PC-3 (cell line): ENCODE measurements at places on chromosomes 12 and 14. TPM values are rescaled to one million over a fixed set of nuclear protein-coding genes. Genes with fewer than 3 reads are reported as not detected.
A peak's percentile ranks its signal among the peaks of the same experiment; 100 is the strongest.

- H3K4me3 ChIP-seq: no peak overlapping the region
- H3K27me3 ChIP-seq: no peaks in the 10 kb centered on the region
- DNase-seq: peak; percentile 91
- H3K4me1 ChIP-seq: no peaks in the 10 kb centered on the region
- no peak overlapping the region for H3K27ac ChIP-seq
These were observed 229.8 kb upstream of the LRIG3 start for GRCh38 chr12:59149995-59150642.

OVCH1 gene
- total RNA-seq: not detected in 2 replicates

SYNDIG1L gene
- total RNA-seq: not detected in 2 replicates

- H3K27me3 ChIP-seq: no peaks in the 10 kb centered on the region
- no peaks in the 10 kb centered on the region for H3K4me1 ChIP-seq
- no peak overlapping the region for H3K4me3 ChIP-seq
- no peak overlapping the region for H3K27ac ChIP-seq
These were observed 84.4 kb downstream of the C2CD5 start for GRCh38 chr12:22459838-22460490.

GRCh38 chr14:20730891-20731290 is 14.8 kb upstream of the EDDM3A start:
- H3K36me3 ChIP-seq: no peaks in the 10 kb centered on the region
- no peaks in the 10 kb centered on the region for H3K4me1 ChIP-seq
- H3K4me3 ChIP-seq: no peak overlapping the region
- no peak overlapping the region for H3K27ac ChIP-seq

LRRIQ1 gene
- total RNA-seq: 0.17 and 0.40 TPM in 2 replicates

- H3K4me3 ChIP-seq: no peak overlapping the region
- no peak overlapping the region for H3K27ac ChIP-seq
- no peaks in the 10 kb centered on the region for H3K27me3 ChIP-seq
- H3K36me3 ChIP-seq: no peaks in the 10 kb centered on the region
- no peak for DNase-seq
- H3K4me1 ChIP-seq: no peaks in the 10 kb centered on the region
These were observed 26.4 kb downstream of the GLIPR1L1 start for GRCh38 chr12:75360920-75361319.

- peaks cover 29% of the 10 kb centered on the region for H3K4me1 ChIP-seq
- no peaks in the 10 kb centered on the region for H3K27me3 ChIP-seq
- H3K4me3 ChIP-seq: no peak overlapping the region
- H3K36me3 ChIP-seq: peaks cover 7% of the 10 kb centered on the region; the same call in 1 of the 2 replicates
- DNase-seq: no peak
- H3K27ac ChIP-seq: no peak overlapping the region
These were observed 61.8 kb downstream of the PPFIBP1 start for GRCh38 chr12:27585739-27586265.

DNA sequence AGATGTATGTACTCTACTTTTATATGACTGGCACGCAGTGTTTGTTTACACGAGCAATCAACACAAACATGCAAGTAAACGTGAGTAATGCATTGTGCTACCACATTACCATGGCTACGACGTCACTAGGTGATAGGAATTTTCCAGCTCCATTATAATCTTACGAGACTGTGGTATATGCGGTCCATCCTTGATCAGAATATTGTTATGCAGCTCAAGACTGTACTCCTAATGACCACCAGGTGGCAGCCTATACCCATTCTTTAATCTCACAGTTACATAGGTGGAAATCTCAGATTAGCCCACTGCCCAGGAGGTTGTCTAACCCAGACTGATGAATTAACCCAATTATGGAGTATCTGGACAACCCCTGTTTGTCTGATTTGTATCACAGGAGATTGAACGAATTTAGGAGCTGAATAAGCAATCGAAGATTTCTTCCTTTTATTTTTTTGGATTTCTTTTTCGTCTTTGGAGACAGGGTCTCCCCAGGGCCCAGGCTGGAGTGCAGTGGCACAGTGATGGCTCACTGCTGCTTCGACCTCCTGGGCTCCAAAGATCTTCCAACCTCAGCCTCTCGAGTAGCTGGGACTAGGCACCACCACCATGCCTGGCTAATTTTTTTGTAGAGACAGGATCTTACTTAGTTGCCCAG is 8.7 kb upstream of the TESPA1 start:
- no peak overlapping the region for H3K27ac ChIP-seq
- H3K4me3 ChIP-seq: no peak overlapping the region
- DNase-seq: peak; percentile 81
- no peaks in the 10 kb centered on the region for H3K4me1 ChIP-seq
- H3K27me3 ChIP-seq: peaks cover 66% of the 10 kb centered on the region

- no peaks in the 10 kb centered on the region for H3K27me3 ChIP-seq
- DNase-seq: no peak
- peak overlapping the region; percentile 82 for H3K27ac ChIP-seq
- H3K36me3 ChIP-seq: no peaks in the 10 kb centered on the region
- H3K4me1 ChIP-seq: peaks cover 63% of the 10 kb centered on the region
These were observed 159.4 kb downstream of the PRKCH start for GRCh38 chr14:61480704-61481285.

- no peak overlapping the region for H3K27ac ChIP-seq
- DNase-seq: peak; percentile 54
- H3K4me1 ChIP-seq: no peaks in the 10 kb centered on the region
These were observed 423.9 kb downstream of the SOX5 start for GRCh38 chr12:23525450-23526072.

NEUROD4 gene
- total RNA-seq: not detected in 2 replicates

NID2 gene
- 2.5 and 3.1 TPM in 2 replicates for total RNA-seq

- peak; percentile 53 for DNase-seq
- H3K4me1 ChIP-seq: peaks cover 38% of the 10 kb centered on the region
These were observed 2.1 kb downstream of the SAMD4A start for GRCh38 chr14:54568821-54569595.

DNA sequence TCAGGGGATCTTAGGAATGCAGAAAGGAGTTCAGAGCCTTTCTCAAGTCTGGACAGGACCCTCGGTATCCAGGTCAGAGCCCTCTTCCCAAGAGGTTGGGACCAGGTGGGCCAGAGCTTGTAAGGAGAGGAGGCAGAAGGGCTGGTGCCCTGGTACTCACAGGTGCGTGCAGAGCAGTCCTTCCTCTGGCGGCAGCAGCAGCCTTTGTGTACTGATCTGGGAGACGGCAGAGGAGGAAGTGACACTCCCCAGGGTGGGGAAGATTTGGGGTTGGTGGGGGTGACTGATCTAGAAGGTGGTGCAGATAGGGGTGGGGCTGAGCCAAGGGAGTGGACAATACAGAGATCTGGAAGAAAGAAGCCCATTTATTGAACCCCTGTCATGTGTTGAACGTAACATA is at the start of gene ITGB7:
Gene ITGB7, minus strand, starts transcription at position 210 of the 400 bp plus-strand sequence. CDS start 6,808 bp downstream, outside the sequence.
- H3K4me1 ChIP-seq: peaks cover 20% of the 10 kb centered on the region
- no peak for DNase-seq

ALX1 gene
- total RNA-seq: not detected in 2 replicates

GRCh38 chr14:55942076-55942654 is 176.0 kb upstream of the PELI2 start:
- DNase-seq: no peak
- no peaks in the 10 kb centered on the region for H3K36me3 ChIP-seq
- H3K4me1 ChIP-seq: peaks cover 8% of the 10 kb centered on the region; the same call in 1 of the 2 replicates
- H3K4me3 ChIP-seq: no peak overlapping the region

DNA sequence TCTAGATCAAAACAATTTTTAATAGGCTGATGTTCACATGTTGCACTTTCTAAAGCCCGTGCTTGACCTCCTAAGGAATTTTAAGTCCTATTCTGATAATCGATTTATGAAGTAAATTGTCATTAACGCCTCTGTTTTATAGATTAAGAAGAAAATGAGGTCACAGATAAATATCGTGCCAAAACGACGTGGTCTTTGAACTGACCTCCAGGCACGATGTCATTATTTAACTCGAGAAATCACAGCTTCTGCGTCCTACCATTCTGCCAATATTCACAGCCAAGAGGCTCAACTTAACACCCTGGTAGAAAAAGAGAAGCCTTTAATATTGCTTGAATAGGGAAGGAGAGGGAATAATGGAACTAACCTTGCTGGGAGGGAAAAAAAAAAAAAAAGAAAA is 888 bp upstream of the EEA1 start:
- H3K27me3 ChIP-seq: no peaks in the 10 kb centered on the region
- H3K36me3 ChIP-seq: no peaks in the 10 kb centered on the region
- peaks cover 24% of the 10 kb centered on the region for H3K4me1 ChIP-seq
- no peak for DNase-seq
- H3K27ac ChIP-seq: peak overlapping the region; percentile 74

DNA sequence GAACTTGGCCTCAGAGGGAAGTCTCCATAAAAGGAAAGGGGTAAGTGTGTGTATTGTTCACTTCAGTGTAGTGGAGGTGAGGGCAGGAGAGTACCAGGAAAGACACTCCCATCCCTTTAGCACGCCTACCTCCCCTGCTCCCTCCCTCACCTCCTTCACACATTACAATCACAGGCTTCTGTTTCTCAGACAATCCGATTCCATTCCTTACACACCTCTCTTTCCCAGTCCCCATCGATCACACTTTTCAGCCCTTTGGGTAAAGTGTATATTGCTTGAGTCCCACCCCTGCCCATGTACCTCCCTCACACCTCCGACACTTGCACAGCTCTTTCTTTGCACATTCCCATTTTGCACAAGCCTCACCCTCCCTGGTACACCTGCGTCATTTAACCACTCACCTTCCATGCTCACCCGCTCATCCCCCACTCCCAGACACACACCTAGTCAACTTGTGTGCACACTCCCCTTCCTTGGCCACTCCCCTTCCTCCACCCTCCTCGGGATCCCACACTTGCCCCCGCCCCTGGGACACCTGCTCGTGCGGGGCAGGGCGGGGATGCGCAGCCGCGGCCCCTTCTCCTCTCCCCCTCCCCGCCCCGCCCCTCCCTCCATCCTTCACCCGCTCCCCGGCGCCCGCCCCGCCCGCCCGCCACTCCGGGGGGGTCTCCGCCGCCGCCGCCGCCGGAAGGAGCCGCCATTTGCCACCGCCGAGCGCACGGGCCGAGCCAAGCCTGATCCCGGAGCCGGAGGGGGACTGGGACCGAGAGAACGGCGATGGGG is at the start of gene MARCHF9:
Gene MARCHF9, plus strand, starts transcription at position 693 of the 783 bp plus-strand sequence. CDS start 426 bp downstream, outside the sequence.
- no peaks in the 10 kb centered on the region for H3K27me3 ChIP-seq
- no peak within 1 kb of the TSS for H3K27ac ChIP-seq
- DNase-seq: peak; percentile 86
- H3K4me1 ChIP-seq: peaks cover 31% of the 10 kb centered on the region
- H3K36me3 ChIP-seq: peaks cover 11% of the 10 kb centered on the region; the same call in 1 of the 2 replicates

DNA sequence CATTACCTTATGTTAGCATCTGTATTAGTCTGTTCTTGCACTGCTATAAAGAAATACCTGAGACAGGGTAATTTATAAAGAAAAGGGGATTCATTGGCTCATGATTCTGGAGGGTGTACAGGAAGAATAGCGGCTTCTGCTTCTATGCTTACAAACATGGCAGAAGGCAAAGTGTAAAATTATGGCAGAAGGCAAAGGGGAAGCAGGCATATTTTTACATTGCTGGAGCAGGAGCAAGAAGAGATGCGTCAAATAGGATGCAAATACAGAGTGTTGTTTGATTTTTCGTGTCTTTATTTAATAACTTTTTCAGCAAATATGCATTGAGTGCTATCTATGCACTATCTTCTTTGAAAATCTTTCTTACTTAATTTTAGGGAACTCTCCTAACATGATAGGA is 210.7 kb upstream of the SSTR1 start:
- H3K27me3 ChIP-seq: no peaks in the 10 kb centered on the region
- no peaks in the 10 kb centered on the region for H3K36me3 ChIP-seq
- no peak for DNase-seq

POTEM gene
- 0.12 TPM in 1 of 2 replicates, not detected in the other for total RNA-seq

ZNF664 gene
- 80.8 and 86.9 TPM in 2 replicates for total RNA-seq

GTF2H3 gene
- total RNA-seq: 24.2 and 37.6 TPM in 2 replicates

DNA sequence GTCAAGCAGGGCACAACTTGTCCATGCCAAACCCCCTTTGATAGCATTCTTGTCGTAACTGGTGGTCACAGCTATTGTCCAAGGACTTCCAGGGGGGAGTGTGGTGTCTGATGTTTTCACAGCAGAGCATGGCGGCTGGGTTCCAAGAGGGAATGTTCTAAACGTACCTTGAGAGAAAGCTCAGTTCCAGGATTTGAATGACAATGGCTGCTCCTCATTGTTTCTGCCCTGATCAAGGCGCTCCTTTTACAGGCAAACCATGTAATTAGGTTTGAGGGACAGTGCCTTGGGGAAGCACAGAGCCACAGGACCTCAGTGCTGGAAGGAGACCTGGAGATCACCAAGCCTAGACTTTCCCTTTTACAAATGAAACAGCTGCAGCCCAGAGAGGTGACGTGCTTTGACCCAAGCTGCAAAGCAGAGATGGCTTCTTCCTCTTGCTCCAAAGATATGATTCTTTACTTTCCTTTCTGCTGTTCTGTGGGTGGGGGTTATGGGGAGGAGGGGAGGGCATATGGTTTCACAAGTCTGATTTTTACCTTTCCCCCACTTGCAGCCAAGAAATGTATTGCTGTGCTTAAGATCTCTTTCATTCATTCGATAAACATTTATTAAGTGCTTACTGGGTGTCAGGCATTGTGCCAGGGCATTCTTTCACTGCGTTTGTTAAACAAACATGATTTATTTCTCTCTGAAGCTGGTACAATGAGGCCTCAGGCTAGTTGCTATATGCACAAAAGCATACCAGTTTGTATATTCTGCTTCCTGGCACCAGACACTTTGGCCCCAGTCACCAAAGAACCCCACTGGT is 172.8 kb downstream of the KTN1 start:
- H3K27ac ChIP-seq: peak overlapping the region; percentile 44
- no peaks in the 10 kb centered on the region for H3K36me3 ChIP-seq
- peak overlapping the region; percentile 4; the same call in 1 of the 2 replicates for H3K4me3 ChIP-seq
- H3K4me1 ChIP-seq: peaks cover 44% of the 10 kb centered on the region
- no peaks in the 10 kb centered on the region for H3K27me3 ChIP-seq

TRPV4 gene
- total RNA-seq: 1.6 and 2.4 TPM in 2 replicates

- no peaks in the 10 kb centered on the region for H3K27me3 ChIP-seq
- no peak overlapping the region for H3K4me3 ChIP-seq
- no peak for DNase-seq
- H3K4me1 ChIP-seq: peaks cover 19% of the 10 kb centered on the region
- H3K27ac ChIP-seq: no peak overlapping the region
- no peaks in the 10 kb centered on the region for H3K36me3 ChIP-seq
These were observed 986.3 kb upstream of the TMEM132C start for GRCh38 chr12:127280393-127281275.

SYT1 gene
- 0.12 and 0.51 TPM in 2 replicates for total RNA-seq

APOF gene
- total RNA-seq: not detected in 2 replicates

SAV1 gene
- total RNA-seq: 66.2 and 87.1 TPM in 2 replicates

KLRC4 gene
- total RNA-seq: not detected in 2 replicates

CFL2 gene
- total RNA-seq: 88.4 and 98.0 TPM in 2 replicates

- peaks cover 48% of the 10 kb centered on the region for H3K4me1 ChIP-seq
- H3K27ac ChIP-seq: peak overlapping the region; percentile 94
- H3K4me3 ChIP-seq: peak overlapping the region; percentile 71
- no peaks in the 10 kb centered on the region for H3K27me3 ChIP-seq
- DNase-seq: peak; percentile 98
These were observed 33.5 kb upstream of the EVL start for GRCh38 chr14:100031506-100032281.

DNA sequence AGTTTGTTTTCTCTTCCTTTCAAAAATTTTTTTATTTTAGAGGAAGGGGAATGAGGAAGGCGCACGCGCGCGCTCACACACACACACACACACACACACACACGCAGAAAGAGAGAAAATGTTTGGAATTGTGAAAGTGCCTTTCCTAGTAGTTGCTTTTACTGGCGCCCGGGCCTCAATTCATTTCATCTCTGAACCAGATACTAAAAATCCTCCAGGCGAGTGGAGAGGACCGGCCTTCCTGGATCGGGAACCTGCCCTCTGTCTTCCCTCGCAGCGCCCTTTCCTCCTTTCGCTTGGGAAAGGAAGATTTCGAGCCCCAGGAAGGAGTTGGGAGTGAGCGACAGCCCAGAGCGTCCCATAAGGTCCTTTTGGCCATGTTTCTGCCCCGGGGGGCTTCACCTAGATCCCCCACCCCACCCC is 7.8 kb upstream of the TBX3 start:
- H3K4me1 ChIP-seq: peaks cover 31% of the 10 kb centered on the region
- DNase-seq: peak; percentile 47
- no peaks in the 10 kb centered on the region for H3K36me3 ChIP-seq
- no peaks in the 10 kb centered on the region for H3K27me3 ChIP-seq
- peak overlapping the region; percentile 53 for H3K27ac ChIP-seq

KRT85 gene
- not detected in 2 replicates for total RNA-seq
